ENCODE measurements at places on chromosomes 5 and 9.

- no peak for DNase-seq
- H3K27me3 ChIP-seq, result no peaks in the 10 kb centered on the region
- no peaks in the 10 kb centered on the region for H3K4me1 ChIP-seq
- no peak overlapping the region for H3K27ac ChIP-seq
Measured at GRCh38 chr5:150114773-150115408, 28.5 kb upstream of the CSF1R start.

- DNase-seq, result peak; percentile 12
- no peaks in the 10 kb centered on the region for H3K36me3 ChIP-seq
- peaks cover 20% of the 10 kb centered on the region for H3K4me1 ChIP-seq
- H3K4me3 ChIP-seq, result no peak overlapping the region
- H3K27me3 ChIP-seq, result no peaks in the 10 kb centered on the region
Measured at GRCh38 chr9:72305102-72305546, 59.9 kb downstream of the ZFAND5 start.

DNA sequence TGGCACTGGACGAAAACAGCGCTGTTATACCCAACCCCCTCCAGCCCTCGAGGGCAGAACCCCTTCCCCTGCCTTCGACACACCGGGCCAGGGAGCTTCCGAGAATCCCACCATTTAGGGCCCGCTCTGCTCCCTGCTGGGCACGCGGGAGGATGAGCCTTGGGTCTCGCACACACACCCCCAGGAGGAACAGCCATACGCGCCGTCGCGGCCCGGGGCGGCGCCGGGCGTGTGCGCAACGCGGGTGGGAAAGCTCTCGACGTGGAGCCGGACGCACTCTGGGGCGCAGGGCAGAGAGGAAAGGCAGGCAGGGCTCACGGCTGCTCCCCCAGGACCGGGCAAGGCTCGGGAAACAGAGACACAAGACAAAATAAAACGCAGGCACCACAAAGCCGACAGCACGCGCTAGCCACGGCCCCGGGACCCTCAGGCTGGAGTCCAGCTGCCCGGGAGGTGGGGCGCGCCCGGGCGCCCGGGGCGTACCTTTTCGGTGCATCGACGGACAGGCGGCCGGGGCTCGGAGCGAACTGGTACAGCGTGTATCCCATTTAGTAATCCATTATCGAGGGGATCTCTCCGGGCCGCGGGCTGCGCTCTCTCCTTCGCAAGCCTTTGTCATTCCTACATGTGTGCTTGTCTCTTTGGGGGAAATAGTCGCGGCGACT is 789 bp downstream of the SEMA6A start:
- no peaks in the 10 kb centered on the region for H3K36me3 ChIP-seq
- peaks cover 8% of the 10 kb centered on the region for H3K4me1 ChIP-seq

DNA sequence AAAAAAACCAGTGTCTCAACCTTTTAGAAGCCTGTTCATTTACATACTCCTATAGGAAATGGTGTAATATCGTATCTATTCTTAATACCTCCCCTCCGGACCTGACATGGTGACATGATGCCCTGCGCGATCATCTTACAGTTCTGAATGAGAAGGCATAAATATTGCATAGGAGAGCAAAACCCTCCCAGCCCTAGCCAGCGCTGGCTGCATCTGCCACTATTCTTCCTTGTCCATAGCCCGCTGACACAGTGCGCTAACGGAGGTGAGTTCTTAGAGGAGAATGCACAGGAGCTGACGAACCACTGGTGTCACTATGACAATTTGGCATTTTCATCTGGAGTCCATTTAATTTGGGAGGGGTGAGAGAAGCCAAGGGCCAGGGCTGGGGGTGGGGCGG is 290.1 kb downstream of the EFNA5 start:
- H3K27me3 ChIP-seq, result no peaks in the 10 kb centered on the region
- no peak for DNase-seq
- H3K4me1 ChIP-seq, result no peaks in the 10 kb centered on the region

DNA sequence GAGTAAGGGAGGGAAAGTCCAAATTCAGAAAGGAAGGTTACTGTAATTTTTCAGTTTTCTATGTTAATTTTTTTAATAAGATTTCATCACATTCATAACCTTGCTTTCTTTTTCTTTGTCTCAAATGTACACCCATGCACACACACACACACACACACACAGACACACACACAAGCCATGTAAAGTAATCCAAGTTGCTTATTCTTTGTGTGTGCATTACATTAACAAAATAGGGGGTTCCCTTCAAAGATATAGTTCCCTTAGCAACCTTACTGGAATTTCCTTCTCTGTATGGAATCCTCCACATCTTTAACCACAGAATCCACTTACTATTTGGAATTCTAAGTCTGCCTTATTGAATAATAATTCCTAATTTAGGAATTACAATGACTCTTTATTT is 32.7 kb downstream of the ZNF366 start:
- H3K4me3 ChIP-seq, result no peak overlapping the region
- DNase-seq, result no peak
- H3K27ac ChIP-seq, result no peak overlapping the region
- H3K4me1 ChIP-seq, result no peaks in the 10 kb centered on the region

DNA sequence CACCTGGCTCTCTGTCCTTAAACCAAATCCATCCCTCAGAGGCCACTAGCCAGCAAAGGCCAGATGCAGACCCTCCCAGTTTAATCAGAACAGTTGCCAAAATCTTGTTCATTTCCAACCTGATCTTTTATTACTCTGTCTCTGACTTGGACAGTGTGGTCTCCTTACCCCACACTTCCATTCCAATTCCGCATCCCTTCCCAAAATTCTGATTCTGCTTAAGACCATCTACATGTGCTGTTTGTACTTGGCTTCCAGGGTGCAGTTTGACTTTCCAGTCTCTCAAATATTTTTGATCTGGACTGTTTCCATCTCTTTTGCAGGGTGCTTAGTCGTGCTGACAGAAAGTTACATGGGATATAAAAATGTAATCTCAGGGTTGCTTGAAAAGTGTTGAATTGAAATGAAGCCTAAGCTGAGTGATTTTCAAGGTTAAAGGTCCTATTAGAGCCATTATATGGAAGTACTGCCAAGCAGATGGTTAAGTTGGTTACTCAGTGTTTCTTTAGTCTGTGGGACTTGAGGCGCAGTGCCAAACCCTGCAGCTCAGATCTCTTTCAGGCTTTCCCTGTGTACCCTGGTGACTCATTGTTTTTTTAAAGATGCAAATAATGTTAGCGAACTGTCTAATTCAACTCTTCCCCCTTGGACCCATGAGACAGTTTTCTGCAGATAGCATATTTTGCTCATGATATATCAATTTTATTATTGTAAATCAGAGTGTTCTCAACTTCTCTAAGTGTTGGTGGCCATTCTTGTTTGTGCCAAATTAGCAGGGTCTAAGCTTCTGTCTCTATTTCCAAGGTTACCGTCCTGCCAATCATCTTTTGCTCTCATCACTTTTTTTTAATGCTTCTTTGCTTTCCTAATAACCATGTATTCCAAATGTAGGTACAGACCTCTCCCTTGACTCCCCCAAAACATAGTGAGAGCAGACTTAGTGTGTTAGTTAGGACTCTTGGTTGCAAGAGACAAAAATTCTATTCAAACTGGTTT is 18.2 kb upstream of the DCP2 start:
- 0 out of 2 replicates have a peak, but pooled peaks cover 5% of the 10 kb centered on the region for H3K4me1 ChIP-seq
- no peak overlapping the region for H3K4me3 ChIP-seq
- no peaks in the 10 kb centered on the region for H3K36me3 ChIP-seq

GRCh38 chr9:24011009-24011717 is 185.1 kb upstream of the ELAVL2 start:
- H3K36me3 ChIP-seq, result no peaks in the 10 kb centered on the region
- no peak for DNase-seq
- no peak overlapping the region for H3K27ac ChIP-seq
- H3K4me1 ChIP-seq, result no peaks in the 10 kb centered on the region

- no peaks in the 10 kb centered on the region for H3K27me3 ChIP-seq
- no peak overlapping the region for H3K27ac ChIP-seq
- no peaks in the 10 kb centered on the region for H3K4me1 ChIP-seq
- DNase-seq, result no peak
Measured at GRCh38 chr5:34685485-34686165, 29.5 kb downstream of the RAI14 start.

DNA sequence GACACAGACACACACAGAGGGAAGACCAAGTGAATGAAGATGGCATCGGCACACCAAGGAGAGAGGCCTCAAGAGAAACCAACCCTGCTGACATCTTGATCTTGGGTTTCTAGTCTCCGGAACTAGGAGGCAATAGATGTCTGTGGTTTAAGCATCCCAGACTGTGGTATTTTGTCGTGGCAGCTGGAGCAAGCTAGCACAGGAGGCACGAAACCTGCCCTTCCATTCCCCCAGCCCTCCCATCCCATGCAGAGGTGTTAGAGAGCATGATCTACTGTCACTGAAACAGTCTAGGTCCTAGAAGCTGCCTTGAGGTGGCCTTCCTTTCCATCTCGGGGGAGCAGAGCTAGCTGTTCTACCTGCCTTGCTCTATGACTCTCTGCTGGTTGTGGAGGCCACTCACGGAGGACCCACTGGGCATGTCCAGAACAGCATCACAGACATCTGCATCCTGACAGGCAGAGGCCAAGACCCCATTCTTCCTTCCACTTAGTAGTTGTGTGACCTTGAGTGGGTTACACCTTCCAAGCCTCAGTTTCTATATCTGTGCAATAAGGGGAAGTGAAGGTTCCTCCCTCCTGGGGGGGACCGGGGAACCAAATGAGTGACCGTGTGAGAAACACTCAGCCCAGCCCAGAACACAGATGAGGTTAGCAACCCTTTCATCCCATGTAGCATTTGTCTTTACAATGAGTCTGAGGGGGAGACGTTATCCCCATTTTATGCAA is 134.3 kb upstream of the BOD1 start:
- peaks cover 11% of the 10 kb centered on the region for H3K4me1 ChIP-seq
- DNase-seq, result no peak

- no peak overlapping the region for H3K4me3 ChIP-seq
- H3K27ac ChIP-seq, result no peak overlapping the region
- DNase-seq, result peak; percentile 21
- H3K36me3 ChIP-seq, result no peaks in the 10 kb centered on the region
- no peaks in the 10 kb centered on the region for H3K27me3 ChIP-seq
- H3K4me1 ChIP-seq, result peaks cover 24% of the 10 kb centered on the region
Measured at GRCh38 chr9:123753669-123754258, 176.2 kb downstream of the DENND1A start.

GRCh38 chr9:72473474-72474261 is 47.7 kb upstream of the TMC1 start:
- peak overlapping the region; percentile 30 for H3K27ac ChIP-seq
- H3K36me3 ChIP-seq, result no peaks in the 10 kb centered on the region
- peaks cover 10% of the 10 kb centered on the region for H3K4me1 ChIP-seq
- peak; percentile 10 for DNase-seq
- H3K4me3 ChIP-seq, result no peak overlapping the region

DNA sequence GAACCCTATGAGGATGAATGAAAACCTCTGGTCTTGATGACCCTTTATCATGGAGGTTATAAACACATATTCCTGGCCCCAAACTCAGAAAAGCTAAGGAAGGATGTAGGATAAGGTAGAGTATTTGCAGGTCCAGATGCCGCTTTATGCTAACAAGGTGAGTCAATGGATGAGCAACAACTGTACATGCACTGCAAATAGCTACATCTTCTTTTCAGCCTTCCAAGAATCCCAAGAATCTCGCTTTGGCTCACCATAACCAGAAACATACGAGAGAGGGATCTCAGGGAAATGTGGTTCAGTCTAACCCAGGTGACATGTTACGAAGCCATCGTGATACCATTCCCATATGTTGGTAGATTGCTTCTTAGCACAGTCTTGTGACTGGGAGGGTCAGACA is 152.3 kb upstream of the ANKH start:
- DNase-seq, result no peak
- no peaks in the 10 kb centered on the region for H3K27me3 ChIP-seq
- H3K4me3 ChIP-seq, result no peak overlapping the region
- no peaks in the 10 kb centered on the region for H3K36me3 ChIP-seq

DNA sequence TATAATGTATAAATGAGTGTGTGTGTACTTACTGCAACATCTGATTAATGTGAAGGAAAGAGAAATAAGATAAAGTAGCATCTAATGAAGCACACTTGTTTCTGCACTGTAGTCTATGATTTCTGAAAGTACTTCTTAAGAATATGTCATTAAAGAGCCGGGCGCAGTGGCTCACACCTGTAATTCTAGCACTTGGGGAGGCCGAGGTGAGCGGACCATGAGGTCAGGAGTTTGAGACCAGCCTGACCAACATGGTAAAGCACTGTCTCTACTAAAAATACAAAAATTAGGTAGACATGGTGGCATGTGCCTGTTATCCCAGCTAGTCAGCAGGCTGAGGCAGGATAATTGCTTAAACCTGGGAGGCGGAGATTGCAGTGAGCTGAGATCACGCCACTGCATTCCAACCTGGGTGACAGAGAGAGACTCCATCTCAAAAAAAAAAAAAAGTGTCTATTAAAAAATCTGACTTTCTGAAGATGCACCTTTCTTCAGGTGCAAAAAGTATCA is 556.9 kb downstream of the PTPRD start:
- H3K4me1 ChIP-seq, result no peaks in the 10 kb centered on the region
- H3K4me3 ChIP-seq, result no peak overlapping the region
- no peak overlapping the region for H3K27ac ChIP-seq
- no peaks in the 10 kb centered on the region for H3K36me3 ChIP-seq

DNA sequence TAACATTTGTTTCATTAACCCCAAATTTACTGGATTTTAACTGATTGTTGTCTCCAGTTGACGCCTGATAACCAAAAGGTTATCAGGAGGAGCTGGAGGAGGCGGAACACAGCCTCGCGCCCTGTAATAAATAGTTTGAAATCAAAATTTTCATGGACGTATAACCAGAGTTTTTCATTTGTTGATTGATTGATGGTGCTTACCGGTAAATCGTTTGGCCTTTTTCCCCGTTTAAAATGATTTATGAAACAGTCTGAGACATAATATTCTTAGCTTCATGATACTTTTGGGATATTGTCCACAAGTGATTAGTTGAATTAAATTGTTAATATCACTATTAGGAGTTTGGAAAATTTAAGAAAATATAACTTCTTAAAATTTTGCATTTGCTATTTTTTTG is 1.7 kb downstream of the FOCAD start:
- DNase-seq, result no peak
- H3K4me1 ChIP-seq, result peaks cover 6% of the 10 kb centered on the region
- no peak overlapping the region for H3K4me3 ChIP-seq
- H3K36me3 ChIP-seq, result no peaks in the 10 kb centered on the region
- H3K27ac ChIP-seq, result no peak overlapping the region
- no peaks in the 10 kb centered on the region for H3K27me3 ChIP-seq

- H3K4me1 ChIP-seq, result peaks cover 9% of the 10 kb centered on the region
- H3K27ac ChIP-seq, result no peak overlapping the region
- H3K27me3 ChIP-seq, result no peaks in the 10 kb centered on the region
- no peak overlapping the region for H3K4me3 ChIP-seq
- H3K36me3 ChIP-seq, result no peaks in the 10 kb centered on the region
Measured at GRCh38 chr9:100586093-100586492, 8.2 kb downstream of the CAVIN4 start.

- DNase-seq, result no peak
- H3K4me1 ChIP-seq, result no peaks in the 10 kb centered on the region
- H3K4me3 ChIP-seq, result no peak overlapping the region
- H3K36me3 ChIP-seq, result no peaks in the 10 kb centered on the region
Measured at GRCh38 chr9:135647884-135648283, 8.5 kb upstream of the GLT6D1 start.
